Right lobe of liver (tissue), 6 donors: ENCODE measurements at places on chromosomes 1 and 21. TPM values are rescaled to one million over a fixed set of nuclear protein-coding genes. Genes with fewer than 3 reads are reported as not detected.
A peak's percentile ranks its signal among the peaks of the same experiment; 100 is the strongest.

GRCh38 chr1:211647711-211648121 is 27.7 kb downstream of the NEK2 start:
- DNase-seq = peak; percentile 51

- no peak for DNase-seq
Measured at GRCh38 chr1:50973875-50974617, 4.0 kb downstream of the CDKN2C start.

CD52 gene
- total RNA-seq = 3.6 TPM

DNA sequence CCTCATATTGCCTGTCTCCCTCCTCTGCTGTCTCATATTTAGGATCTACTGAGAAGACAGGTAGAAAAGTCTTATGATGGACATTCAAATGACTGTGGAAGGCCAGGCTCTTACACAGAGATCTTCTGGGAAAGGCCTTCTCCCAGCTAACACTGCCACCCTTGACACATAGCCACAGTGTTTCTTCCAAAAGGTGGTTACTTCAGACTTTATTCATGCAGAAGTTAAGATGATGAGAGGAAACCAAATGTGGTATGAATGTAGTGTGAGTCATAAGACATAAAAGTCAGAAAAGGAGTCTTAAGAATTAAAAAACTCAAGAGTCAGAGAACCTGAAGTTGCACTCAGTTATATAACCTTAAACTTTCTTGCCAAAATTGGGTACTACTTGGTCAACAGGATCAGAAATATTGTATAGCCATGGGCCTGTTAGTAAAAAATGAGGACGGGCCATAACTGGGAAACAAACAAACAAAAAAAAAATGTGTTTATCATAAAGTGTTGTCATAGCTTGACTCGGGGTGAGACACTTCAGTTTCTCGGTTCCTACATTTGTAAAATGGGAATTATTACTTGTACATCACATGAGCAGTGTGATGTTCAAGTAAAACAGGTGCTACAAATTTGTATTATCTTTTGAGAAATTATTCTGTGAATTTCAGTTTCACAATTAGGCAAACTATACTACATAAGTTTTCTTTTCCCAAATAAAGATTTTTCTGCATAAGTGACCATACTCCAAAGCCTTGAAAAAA is 1.2 kb upstream of the DENND1B start:
- no peak for DNase-seq

DNA sequence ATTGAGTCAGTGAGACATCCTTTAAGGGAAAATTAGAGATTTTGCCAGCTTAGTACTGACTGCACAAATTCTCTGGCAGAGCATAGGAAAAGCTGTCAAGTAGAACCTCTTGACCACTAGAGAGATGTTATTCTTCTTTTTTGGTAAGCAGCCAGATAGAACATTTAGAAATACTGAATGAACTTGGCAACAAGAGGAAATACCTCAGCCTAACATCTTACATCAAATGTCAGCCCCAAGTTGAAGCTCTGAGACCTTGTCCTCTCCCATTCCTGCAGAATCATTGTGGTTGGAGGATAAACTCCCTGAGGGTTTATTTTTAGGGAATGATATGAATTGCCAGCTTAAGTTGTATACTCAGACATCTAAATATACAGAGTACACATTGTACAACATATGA is 53.5 kb downstream of the MIGA1 start:
- no peak for DNase-seq

SLC5A9 gene
- 13.2 TPM for total RNA-seq

DNA sequence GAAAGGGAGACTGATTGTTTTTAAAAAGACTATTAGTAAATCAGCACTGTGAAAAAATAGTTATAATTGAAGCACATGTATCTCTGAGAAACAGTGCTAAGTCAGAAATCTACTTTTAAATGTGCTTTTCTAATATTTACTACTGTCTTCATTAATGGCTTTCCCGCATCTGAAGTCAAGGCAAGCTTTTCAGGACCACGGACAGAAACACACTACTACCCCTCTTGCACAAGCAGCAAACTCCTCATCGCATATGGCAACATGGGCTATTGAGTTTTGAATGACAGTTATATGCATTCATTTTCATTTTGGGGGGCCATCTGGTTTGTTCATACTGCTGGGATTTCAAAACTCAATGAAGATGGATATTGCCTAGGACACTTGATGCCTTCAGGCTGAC is 433.4 kb upstream of the CAMK1G start:
- no peak for DNase-seq

COL24A1 gene
- total RNA-seq = not detected

GRCh38 chr1:223006371-223006770 is 136.7 kb downstream of the TLR5 start:
- no peak for DNase-seq

C1QA gene
- 66.3 TPM for total RNA-seq

GRCh38 chr21:41447356-41447755 is 21.3 kb downstream of the MX1 start:
- no peak for DNase-seq
